ENCODE measurements at places on chromosomes 4 and X.

DNA sequence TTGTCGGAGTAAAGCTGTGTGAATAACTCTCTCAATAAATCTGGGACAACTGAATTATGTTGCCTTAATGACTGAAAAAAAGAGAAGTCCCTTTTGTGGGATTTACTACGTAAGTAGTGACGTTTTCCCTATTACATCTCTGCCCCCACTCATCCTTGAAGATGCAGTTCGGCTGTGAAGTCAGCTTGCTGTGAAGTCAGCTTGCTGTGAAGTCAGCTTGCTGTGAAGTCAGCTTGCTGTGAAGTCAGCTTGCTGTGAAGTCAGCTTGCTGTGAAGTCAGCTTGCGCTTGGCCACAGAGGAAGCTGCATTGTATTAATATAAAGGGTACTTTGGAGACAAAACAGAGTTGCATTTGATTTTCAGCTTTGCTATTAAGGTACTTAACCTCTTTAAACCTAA, 8.0 kb upstream of the VAMP7 start:
- no peak for DNase-seq

GRCh38 chrX:118964252-118964651, 10.2 kb upstream of the LONRF3 start:
- DNase-seq: no peak

- DNase-seq: no peak
Measured at GRCh38 chrX:7514871-7515599, 327.9 kb upstream of the VCX start.

DNA sequence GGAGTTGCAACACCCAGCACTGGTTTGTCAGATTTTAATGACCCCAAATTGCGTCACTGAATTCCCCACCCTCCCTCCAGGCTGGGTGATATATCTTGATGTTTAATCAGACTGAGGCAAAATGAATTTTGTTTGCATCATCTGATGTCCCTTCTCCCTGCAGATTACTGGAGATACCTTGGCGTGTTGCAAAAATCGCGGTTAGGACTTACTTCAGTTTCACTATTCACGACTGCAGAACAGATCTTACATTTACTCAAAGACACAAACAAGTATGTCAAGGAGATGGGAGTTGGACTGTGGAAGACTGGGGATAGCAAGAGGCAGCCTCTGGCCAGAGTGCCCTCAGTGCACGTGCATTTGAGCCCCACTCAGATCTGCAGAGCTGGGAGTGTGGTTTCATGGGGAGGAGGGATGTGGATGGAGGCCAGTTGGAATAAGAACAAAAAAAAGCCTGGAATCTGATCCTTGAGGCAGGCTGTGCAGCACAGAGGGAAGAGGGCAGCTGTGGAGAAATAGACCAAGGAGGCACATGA, 92.2 kb upstream of the MTM1 start:
- DNase-seq: no peak

GRCh38 chr4:13815231-13815630, 187.7 kb upstream of the BOD1L1 start:
- DNase-seq: no peak

- no peak for DNase-seq
Measured at GRCh38 chr4:10200869-10201268, 84.3 kb upstream of the WDR1 start.

GRCh38 chrX:4706961-4707360, 993.5 kb upstream of the PRKX start:
- no peak for DNase-seq

- no peak for DNase-seq
Measured at GRCh38 chrX:39689376-39690104, 408.2 kb downstream of the BCOR start.

DNA sequence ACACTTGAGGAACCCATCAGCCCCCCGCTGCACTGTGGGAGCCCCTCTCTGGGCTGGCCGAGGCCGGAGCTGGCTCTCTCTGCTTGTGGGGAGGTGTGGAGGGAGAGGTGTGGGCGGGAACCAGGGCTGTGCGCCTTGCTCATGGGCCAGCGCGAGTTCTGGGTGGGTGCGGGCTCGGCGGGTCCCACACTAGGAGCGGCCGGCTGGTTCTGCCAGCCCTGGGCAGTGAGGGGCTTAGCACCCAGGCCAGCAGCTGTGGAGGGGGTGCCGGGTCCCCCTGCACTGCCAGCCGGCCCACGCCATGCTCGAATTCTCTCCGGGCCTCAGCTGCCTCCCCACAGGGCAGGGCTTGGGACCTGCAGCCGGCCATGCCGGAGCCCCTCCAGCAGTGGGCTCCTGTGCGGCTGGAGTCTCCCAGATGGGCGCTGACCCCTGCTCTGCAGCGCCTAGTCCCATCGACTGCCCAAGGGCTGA, 430.2 kb downstream of the FAT4 start:
- no peak for DNase-seq

- no peak for DNase-seq
Measured at GRCh38 chr4:17504081-17504480, 7.8 kb downstream of the QDPR start.

GRCh38 chr4:152983221-152983620, 47.1 kb downstream of the FHDC1 start:
- DNase-seq: no peak

DNA sequence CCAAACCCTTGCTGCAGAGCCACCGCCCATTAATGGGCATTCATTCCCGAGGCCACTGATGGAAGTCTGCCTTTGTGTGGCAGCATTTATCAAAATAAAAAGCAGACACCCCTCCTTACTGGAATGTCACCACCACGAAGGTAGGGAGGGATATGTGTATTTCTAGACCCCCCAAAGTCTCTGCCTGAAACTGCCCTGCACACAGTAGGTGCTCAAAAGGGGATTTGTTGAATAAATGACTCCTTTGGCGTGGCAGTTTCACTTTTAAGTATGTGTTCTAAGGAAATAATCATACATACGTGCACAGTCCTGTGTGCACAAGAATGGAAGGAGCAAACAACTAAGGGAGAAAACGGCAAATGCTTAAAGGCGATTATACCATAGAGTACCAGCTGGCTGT, 23.6 kb upstream of the GLOD5 start:
- no peak for DNase-seq

DNA sequence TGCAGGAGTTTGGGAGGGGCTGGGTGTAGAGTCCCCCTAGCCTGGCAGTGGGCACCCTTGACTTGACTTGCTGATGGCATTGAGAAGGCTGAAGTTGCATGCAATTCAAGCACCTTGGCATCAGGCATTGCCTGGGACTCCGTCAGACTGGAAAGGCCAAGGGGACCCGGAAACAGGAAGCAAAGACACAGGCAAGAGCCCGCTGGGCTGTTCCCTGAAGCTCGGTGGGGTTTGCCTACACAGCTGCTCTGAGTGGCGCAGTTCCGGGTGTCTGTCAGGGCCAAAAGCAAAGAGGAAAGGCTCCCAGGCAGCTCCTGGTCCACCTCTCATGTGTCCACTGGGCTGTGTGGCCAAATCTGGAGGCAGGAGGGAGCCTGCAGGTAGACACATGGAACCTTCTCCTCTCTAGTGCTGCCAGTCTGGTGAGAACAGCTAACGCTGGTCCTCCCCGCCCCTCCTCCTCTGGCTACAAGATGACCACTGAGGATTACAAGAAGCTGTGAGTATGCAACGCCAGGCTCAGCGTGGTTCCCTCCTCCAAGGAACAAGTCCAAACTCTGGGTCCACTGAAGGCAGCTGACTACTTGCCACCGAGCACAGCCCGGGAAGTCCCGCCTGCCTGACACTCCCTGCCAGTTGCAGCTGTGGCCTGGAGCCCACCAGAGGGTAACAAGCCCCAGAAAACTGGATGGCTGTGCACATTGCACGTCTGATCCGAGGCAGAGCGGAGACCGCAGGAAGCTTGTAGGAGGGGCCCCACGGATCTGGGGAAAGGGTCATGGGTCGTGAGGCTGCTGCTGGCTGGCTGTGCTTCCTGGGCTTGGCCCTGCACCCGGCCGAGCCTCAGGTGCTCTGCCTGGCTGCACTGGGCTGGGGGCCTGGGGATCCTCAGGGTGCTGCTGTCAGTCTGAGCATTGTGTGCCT, 20.1 kb downstream of the ZNF185 start:
- no peak for DNase-seq

DNA sequence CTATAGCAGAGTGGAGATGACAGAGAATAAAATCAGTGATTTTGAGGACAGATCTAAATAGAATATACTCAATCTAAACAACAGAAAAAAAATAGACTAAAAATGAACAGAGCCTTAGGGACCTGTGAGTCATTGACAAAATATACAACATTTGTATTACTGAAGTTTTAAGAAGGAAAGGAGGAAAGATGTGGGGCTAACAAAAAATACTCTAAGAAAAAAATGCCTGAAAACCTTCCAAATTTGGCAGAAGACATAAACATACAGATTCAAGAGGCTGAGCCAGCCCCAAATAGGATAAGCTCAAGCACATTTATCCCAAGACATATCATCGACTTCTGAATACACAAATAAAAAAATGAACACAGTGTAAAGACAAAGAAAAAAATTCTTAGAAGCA, 123.6 kb upstream of the INTU start:
- no peak for DNase-seq

DNA sequence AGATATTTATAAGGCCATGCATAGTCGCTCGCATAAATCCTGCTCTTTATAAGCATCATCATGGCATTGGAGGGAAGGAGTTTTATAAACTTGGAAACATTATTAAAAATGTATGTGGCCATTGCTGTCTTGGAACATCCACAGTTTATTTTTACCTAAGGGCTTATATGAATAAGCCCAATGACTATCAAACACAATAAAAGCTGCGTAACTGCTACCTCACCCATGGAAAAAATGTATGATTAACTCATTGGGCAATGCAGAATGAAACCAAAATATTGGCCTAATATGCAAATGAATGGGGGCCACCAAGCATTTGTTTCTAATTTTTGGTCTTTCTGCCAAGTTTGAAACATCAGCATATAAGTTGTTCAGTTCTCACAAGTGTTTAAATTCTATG, 19.1 kb downstream of the GEMIN8 start:
- no peak for DNase-seq

DNA sequence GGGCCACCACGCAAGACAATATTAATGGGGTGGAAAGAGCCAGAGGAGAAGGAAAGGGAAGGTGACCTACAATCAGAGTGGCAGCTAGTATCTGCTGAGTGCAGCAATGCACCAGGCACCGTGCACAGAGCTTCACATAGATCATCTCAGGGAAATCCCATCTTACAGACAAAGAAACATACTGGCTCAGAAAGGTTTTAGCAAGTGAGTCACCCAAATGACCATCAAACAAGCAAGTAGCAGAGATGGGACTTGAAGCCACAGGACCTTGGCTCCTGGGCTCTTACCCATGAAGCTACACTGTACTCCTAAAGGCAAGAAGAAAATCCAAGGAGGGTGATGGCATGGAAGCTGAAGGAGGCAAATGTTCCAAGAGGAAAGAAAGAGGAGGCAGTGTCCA, 6.8 kb downstream of the ANXA5 start:
- DNase-seq: no peak

DNA sequence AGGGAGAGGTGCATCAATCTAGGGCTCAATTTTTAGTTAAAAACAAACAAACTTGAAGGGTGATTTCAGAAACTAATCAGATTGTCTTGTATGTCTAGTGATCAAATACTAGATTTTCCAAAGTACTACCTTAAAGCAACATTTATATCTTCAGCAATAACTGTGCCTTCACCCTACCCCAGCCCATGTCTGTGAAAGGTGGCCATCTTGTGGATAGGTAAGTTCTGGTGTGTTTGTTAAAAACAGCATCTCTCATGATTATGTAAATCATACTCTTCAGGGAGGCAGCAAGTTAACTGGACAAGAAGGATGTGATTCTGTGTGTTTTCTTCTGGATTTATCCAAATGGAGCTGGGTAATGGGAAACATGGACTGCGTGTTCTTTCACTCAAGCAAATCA, 81.4 kb upstream of the ACSL1 start:
- DNase-seq: no peak

DNA sequence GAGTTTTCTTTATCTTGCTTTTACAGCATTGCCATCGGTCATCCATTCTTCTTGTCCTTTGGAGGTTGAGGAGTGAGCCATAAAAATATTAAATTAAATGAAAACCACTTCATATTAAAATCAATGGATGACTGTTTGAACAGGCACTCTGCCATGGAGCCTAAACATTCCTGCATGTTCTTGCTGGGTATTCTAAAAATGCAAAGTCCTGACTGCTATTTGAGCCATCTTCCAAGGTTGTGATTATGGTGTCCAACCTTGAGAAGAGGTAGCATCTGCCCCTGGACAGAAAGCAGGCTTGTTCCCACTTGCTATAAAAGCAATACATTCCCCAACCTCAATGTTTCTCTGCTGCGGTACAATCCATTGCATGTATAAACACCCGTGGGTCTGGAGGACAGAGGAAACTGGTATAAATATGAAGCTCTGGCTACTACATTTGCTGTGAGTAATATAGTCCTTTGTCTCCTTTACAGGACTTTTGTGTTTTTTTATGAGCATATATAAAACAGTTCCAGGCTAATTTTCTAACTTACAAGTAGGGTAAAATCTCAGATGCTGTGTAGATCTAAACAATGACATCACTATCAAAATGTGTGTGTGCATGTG, 70.9 kb upstream of the FAT4 start:
- no peak for DNase-seq

GRCh38 chr4:36737691-36738090, 456.3 kb downstream of the DTHD1 start:
- DNase-seq: no peak

- DNase-seq: no peak
Measured at GRCh38 chr4:22019676-22020075, 71.1 kb upstream of the KCNIP4 start.

- no peak for DNase-seq
Measured at GRCh38 chr4:159239629-159240028, 136.8 kb downstream of the RAPGEF2 start.

GRCh38 chr4:148171596-148171995, 270.6 kb downstream of the NR3C2 start:
- DNase-seq: no peak

- no peak for DNase-seq
Measured at GRCh38 chr4:95105983-95106382, 348.2 kb downstream of the BMPR1B start.

GRCh38 chr4:121079376-121079775, 7.0 kb upstream of the NDNF start:
- no peak for DNase-seq

DNA sequence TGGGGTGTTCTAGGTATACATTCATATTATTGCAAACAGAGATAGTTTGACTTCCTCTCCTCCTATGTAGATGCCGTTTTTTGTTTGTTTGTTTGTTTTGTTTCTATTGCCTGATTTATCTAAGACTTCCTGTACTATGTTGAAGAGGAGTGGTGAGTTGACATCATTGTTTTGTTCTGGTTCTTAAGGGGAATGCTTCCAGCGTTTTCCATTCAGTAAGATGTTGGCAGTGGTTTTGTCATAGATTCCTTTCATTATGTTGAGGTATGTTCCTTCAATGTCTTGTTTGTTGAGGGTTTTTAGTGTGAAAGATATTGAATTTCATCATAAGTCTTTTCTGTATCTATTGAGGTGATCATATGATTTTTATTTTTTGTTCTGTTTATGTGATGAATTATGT, 401.6 kb upstream of the EPHA5 start:
- no peak for DNase-seq

- no peak for DNase-seq
Measured at GRCh38 chr4:78482281-78482680, 69.3 kb upstream of the ANXA3 start.

- no peak for DNase-seq
Measured at GRCh38 chr4:182969651-182970279, 52.6 kb upstream of the DCTD start.

Data from stimulated activated CD8-positive, alpha-beta memory T cell treated with anti-CD3 and anti-CD28 coated beads, Interleukin-4, amount 100 ng/mL, for 4 hours (primary cell).